Articular chondrocyte of knee joint (primary cell): ENCODE measurements at places on chromosomes 5 and 9. TPM values are rescaled to one million over a fixed set of nuclear protein-coding genes. Genes with fewer than 3 reads are reported as not detected.

CAVIN4 gene
- 0.76 and 0.91 TPM in 2 replicates for total RNA-seq

NFIB gene
- total RNA-seq = 72.2 and 105 TPM in 2 replicates

KIF4B gene
- not detected in 2 replicates for total RNA-seq

FAM81B gene
- total RNA-seq = not detected in 2 replicates

ACTBL2 gene
- total RNA-seq = not detected in 2 replicates

PCDHGA5 gene
- total RNA-seq = 5.6 and 6.5 TPM in 2 replicates

NREP gene
- total RNA-seq = 302 and 306 TPM in 2 replicates

PRRX2 gene
- 20.9 and 25.9 TPM in 2 replicates for total RNA-seq

GRIA1 gene
- total RNA-seq = 3.5 and 9.1 TPM in 2 replicates

GPR150 gene
- total RNA-seq = under 0.01 TPM in 1 of 2 replicates, not detected in the other

UBE2B gene
- total RNA-seq = 46.7 and 51.5 TPM in 2 replicates

SPINK13 gene
- total RNA-seq = 0.26 and 1.4 TPM in 2 replicates

RGS3 gene
- total RNA-seq = 83.4 and 87.5 TPM in 2 replicates

TLX3 gene
- not detected in 2 replicates for total RNA-seq

SH3TC2 gene
- 0.65 and 1.5 TPM in 2 replicates for total RNA-seq

PPP3R2 gene
- not detected in 2 replicates for total RNA-seq

SLC34A1 gene
- total RNA-seq = not detected in 2 replicates

IL4 gene
- total RNA-seq = not detected in 2 replicates
